ENCODE measurements at places on chromosomes 3 and 15. TPM values are rescaled to one million over a fixed set of nuclear protein-coding genes. Genes with fewer than 3 reads are reported as not detected.

DNA sequence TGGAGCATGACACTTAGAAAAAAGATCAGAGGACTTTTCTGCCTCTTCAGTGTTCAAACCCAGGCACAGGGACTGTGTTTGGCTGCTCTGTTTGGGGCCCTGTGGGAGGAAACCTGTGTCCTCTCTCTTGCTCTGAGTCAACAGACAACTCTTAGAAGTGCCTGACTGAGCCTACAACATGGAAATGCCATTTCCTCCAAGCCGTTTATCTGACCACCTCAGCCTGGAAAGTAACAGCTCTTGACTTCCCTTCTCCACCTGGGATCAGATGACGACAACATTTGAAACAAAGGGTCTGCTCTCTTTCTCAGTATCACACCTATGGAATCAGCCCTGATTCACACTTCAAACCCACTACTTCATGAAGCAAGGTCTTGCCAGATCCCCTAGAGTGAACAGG lies 91.3 kb upstream of the CTDSPL start:
- no peak for DNase-seq

GRCh38 chr15:53658255-53658654 lies 101.2 kb downstream of the WDR72 start:
- no peak for DNase-seq

GRCh38 chr3:76954412-76954811 lies 85.5 kb upstream of the ROBO2 start:
- DNase-seq = no peak

Gene LRRIQ4
- not detected for total RNA-seq

DNA sequence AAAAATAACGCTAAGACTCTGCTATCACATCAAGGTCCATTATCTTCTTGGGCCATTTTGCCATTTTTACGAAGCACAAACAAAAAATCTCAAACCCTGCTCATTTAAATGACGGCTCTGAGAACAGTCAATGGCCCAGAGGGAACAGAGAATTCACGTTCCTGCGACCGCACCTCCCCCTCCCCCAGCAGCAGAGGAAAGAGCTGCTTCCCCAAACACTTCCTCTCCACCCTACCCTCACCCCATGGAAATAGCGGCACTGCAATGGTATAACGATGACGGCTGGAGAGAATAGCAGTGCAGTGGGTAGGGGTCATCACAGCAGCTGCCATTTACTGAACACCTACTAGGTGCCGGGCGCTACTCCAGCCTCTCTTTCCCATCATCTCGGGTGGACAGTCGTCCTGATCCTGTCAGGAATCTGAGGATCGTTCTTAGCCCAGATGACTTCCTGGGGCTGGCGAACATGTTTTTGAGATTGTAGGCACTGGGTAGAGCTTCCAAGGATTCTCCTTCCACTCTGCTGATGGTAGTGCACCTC lies 113.3 kb downstream of the IQSEC1 start:
- no peak for DNase-seq

DNA sequence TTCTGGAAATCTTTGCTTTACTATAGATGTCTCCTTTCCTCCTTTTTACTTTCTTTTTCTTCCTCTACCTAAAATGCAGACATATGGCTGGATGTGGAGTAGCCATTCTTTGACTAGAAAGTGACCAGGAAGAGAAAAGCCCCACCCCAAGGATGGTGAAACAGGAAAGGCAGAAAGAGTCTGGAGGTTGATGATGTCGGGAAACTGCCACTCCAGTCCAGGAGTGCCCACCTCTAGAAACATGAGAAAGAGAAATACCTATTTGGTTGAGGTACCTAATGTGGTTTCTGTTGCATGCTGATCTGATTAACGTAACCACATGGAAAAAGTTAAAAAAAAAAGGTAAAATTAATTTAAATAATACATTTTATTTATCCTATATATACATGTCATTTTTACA lies 55.2 kb upstream of the SSR3 start:
- no peak for DNase-seq

Gene ATP13A4
- not detected for total RNA-seq

Gene RPL4
- total RNA-seq = 3,077 TPM
